ENCODE measurements at places on chromosomes 16 and 17.

GRCh38 chr16:87715658-87716057, 50.1 kb downstream of the KLHDC4 start:
- DNase-seq, result no peak

- no peak for DNase-seq
Measured at GRCh38 chr17:4715063-4715744, 4.8 kb downstream of the ARRB2 start.

DNA sequence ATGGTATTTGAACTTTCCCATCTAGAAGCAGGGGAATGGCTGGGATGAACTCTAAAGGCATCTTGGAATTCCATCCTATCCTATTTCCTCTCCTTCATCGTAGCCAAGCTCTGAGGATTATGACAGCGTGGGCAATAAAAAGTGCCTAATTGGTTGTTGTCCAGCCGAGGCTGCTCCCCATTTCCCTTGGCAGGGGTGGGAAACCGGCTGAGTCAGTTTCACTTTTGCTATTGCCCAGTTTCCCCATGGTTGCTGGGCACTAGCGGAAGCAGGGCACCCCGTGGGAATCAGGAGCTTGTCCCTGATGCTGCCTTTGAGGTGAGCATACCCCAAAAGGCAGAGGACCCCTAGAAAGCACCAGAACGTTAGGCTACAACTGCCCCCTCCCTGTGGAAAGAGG, 13.8 kb upstream of the SP2 start:
- no peak for DNase-seq

- DNase-seq, result no peak
Measured at GRCh38 chr16:76696876-76697275, 419.7 kb downstream of the CNTNAP4 start.

DNA sequence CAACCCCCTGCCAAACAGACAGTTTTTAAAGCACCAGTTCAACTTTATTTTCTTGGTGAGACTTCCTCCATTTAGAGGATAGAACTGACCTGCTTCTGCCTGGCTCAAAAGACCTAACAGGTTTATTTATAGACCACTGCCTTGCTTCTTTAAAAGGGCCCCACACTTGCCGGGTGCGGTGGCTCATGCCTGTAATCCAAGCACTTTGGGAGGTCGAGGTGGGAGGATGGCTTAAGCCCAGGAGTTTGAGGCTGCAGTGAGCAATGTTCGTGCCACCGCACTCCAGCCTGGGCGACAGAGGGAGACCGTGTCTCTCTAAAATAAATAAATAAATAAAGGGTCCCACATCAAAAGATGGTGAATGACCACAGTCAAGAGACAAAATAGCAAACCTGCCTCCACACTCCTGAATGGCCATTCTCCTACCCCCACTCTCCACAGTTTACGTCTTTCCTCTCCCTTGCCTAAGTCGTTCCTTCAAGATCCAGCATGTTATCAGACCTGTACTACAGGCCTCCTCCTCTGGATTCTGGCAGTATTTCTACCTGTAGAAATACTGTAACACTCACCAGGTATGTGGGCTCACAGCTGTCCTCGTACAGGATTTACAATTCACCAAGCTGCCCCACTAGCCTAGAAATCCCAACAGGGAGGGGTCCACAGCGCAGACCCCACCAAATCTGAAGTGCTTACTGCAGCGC, 95.6 kb downstream of the SMG6 start:
- no peak for DNase-seq

DNA sequence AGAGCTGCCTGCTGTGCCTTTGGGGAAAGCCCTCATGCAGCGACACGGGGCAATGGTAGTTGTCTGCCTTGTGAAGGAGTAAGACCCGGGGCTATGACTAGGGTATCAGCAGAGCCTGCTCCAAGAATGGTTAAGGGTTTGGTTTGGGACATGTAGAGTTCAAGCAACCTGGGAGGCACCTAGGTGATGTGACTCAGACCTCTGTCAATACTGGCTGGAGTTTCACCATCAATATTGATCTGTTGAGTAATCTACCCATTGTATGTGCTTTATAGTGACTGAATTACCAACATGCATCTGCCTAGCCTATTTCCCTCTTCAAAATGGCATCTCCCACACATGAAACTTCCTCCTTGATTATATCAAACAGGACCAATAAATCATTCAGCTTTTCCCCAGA, 398.4 kb upstream of the HSBP1 start:
- DNase-seq, result no peak

DNA sequence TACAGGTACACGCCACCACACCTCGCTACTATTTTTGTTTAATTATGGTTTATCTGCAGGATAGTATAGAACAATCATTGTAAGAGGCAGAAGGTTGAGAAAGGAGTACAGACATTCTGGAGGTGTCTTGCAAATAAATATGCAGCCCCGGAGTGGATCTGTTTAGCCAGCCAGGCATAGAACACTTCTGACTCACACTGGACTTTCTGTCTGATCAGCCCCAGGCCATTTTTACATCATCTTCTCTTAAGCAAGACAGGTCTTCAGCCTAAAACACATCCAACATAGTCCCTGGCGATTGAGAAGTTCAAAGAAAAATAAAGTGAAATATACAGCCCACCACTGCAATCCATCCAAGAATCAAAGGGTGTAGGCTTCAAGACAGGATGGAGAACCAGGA, 81.4 kb downstream of the XYLT1 start:
- no peak for DNase-seq

GRCh38 chr16:23252310-23252709, 49.8 kb upstream of the SCNN1B start:
- no peak for DNase-seq

DNA sequence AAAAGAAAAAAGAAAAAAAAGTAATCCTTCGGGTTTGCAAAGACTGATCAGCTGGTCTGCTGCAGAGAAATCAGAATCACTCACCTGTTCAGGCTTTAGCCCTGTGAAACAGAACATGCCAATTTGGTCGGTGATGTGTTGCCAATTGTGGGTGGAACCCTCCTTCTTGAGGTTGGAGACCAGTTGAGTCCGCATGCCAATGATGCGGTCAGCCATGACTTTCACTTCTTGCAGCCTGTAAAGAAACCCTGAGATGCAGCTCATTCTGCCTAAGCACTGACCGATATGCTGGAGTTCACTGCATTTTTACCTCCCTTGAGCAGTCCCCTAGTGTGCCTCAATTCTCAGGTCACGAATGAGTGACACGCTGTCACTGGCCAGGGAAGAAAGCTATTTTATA, 24.8 kb upstream of the SLC38A7 start:
- DNase-seq, result no peak

DNA sequence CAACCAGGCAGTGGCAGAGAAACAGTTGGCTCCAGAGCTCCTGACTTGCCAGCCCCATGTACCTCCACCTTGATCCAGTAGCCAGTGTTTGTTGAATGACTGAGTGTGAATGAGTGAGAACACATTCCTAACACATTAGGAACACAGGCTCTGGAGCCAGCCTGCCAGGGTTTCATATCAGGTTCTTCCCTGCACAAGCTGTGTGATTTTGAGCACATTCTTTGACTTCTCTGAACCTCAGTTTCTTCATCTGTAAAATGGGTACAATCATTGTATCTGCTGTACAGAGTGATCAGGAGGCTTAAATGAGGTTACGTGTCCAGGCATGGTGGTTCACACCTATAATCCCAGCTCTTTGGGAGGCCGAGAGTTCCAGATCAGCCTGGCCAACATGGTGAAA, 13.3 kb upstream of the RMI2 start:
- DNase-seq, result no peak

- no peak for DNase-seq
Measured at GRCh38 chr16:4535627-4536108, 2.9 kb downstream of the CDIP1 start.

Data from DMS79 treated with DMSO at 0.1 percent for 48 hours (cell line).